ENCODE measurements at places on chromosomes 5 and 9. TPM values are rescaled to one million over a fixed set of nuclear protein-coding genes. Genes with fewer than 3 reads are reported as not detected.

DNA sequence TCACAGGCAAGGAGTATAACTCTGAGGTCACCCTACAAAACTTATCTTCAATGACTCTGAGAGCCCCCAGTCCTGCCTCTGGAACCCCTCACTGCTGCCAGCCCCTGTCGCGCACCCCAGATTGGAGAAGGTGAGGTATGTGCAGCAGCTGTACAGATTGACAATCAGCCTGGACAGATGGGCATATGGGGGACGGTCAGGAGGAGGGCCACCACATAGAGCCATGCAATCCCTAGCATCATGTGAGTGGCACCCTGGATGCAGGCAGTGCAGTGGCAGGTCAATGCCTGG is 90.1 kb downstream of the LMX1B start:
- DNase-seq: no peak

GRCh38 chr5:109614301-109614700 is 75.4 kb upstream of the MAN2A1 start:
- no peak for DNase-seq

DNA sequence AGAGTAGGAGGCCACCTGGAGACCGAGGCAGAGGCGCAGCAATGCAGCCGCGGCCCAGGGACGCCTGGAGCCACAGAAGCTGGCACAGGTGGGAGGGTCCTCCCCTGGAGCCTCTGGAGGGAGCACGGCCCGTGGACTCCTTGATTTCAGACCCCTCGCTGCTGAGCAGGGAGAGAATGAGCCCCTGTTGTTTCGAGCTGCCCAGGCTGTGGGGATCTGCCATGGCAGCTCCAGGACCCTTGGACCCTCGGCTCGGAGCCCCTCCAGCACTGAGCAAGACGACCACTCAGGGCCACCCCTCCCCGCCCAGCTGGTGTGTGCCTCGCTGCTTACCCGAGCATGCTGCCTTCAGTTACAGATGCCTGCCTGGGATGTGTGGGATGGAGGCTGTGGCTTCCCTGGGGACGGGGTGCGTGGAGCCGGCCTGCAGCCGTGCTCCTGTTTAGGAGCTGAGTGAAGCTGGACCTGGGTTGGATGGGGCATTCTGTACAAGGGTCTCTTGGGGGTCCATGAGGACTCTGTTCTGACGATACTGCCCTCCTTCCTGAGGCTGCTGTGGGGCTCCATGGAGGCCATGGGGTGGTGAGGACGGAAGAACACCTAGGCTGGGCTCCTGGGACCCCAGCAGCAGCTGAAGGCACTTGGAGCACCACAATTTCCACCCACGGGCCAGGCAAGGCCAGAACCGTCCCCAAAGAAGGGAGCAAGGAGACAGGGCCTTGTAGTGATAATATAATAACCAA is 115.1 kb upstream of the LPCAT1 start:
- DNase-seq: peak; percentile 41

DNA sequence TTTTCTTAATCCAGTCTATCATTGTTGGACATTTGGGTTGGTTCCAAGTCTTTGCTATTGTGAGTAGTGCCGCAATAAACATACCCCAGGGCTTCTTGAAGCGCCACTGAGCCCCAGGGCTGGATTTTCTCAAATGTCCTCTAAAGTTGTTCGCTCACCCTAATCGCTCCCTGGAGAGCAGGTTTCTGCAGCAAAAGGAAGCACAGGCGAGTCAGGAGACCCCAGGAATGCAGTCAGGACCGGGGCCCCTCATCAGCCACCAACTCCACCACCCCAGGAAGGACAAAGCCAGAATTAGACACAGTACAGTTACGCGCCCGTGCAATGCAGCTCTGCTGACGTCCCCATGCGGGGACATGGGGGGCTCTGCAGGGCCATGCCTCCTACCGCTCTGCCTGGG is 15.7 kb upstream of the OBP2B start:
- no peak for DNase-seq

- no peak for DNase-seq
These were observed 137.0 kb downstream of the NPR3 start for GRCh38 chr5:32848120-32848519.

DNA sequence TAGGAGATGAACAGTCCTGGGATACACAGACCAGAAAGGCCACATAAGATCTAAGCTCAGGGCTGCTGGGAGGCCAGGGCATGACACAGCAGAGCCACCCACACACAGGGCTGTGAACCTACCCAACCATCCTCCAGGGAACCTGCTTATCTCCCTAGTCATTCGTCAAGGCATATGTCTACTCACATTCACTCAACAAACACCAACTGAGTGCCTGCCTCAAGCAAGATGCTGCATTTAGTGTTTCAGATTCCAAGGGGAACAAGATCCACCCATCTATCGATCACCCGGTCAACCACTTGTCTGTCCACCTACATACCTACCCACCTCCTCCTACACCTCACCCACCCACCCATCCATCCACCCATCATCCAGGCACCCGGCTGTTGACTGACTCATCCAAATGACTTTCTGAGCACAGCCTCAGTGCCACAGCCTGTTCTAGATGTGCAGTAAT is 1.9 kb downstream of the DPM2 start:
- DNase-seq: no peak

GRCh38 chr5:174354571-174354970 is 309.1 kb downstream of the NSG2 start:
- peak; percentile 25 for DNase-seq

GRCh38 chr9:135251996-135252760 is 164.7 kb downstream of the OLFM1 start:
- no peak for DNase-seq

DNA sequence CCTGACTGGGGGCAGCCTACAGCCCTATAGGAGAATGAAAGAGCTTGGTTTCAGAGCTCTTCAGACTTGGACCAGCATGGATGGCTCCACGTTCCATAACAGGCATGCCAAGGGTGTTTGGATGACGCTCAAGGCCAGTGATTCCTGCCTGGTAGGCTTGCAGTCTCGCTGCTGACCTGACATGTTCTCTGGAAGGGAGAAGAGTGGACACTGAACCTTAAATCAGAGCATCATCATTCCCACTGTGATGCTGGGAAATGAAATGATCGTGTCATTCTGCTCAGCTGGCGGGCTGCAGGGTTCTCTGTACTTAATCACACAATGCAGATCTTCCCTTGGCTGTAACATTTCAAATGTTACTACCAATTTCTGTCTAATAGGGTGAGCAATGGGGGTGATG is 57.0 kb downstream of the CFAP90 start:
- no peak for DNase-seq

The RNF38 gene
- 49.7 TPM for total RNA-seq

The ITK gene
- total RNA-seq: 0.38 TPM

The C8G gene
- total RNA-seq: 1.6 TPM
